ENCODE measurements at places on chromosomes 4 and X.

DNA sequence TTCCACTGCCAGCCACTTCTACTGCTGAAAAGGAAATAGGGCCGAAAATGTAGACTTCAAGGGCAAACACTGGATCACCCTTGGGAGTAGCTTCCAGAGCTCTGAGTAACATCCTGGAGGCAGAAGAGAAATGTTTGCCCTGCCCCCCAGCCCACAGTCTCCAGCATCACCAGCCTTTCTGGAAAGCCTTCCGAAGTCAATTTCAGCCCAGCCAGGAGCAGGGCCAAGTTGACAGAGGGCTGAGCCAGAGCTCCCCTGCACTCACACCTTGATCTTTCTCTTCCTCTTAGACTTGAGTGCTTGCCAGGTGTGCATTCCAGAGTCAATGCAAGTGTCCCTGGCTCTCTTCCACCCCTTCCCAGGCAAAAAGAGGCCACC lies 35.2 kb downstream of the SLC25A5 start:
- DNase-seq, result no peak

- DNase-seq, result no peak
Measured at GRCh38 chrX:41110801-41111625, 25.8 kb downstream of the USP9X start.

DNA sequence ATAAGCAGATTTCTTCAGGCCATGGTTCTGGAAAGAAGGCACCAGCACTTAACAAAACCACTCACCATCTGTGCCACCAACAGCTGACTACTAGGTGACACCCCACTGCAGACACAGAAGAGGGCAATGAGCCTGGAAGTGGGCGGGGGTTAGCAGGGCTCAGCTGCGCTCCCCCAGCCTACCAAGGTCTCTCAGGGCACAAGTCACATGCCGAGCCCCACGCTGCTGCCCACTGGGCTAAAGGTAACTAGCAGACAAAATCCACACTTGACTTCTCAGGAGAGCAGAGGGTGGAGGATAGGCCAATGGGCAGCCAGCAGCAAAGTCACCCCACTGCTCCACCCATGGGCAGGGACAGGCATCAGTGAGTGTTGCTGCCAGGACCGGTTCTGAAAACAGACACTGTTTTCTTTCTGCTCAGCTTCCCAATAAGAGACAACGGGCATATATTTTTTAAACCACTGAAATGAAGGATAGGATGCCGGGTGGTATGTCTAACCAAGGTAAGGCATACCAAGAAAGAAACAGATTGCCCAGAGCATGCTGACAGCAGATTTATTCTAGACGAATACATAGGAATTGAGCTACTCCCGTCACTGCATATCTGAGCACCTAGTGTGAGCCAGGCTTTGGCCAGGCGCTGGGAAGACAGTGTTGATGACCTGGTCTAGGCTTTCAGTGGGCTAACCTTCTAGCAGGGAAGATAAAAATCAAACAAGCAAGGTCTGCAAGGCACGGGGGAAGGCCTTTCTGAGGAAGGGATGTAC lies 20.1 kb downstream of the ACSL1 start:
- DNase-seq, result no peak

DNA sequence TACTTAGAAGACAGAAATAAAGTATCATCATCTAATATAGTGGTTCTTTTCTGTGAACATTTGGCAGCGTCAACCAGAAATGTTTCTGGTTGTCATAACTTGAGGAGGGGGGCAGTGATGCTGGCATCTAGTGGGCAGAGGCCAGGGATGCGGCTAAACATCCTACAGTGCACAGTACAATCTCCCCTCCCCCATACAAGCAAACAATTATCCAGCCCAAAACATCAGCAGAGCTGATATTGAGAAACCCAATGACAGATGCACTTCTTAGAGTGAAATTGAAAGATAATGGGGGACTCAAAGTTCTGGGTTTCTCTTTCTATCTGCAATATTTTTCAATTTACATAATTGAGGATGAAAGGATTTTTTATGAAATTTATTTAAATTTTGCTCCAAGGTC lies 1.9 kb upstream of the EIF1AX start:
- DNase-seq, result no peak

DNA sequence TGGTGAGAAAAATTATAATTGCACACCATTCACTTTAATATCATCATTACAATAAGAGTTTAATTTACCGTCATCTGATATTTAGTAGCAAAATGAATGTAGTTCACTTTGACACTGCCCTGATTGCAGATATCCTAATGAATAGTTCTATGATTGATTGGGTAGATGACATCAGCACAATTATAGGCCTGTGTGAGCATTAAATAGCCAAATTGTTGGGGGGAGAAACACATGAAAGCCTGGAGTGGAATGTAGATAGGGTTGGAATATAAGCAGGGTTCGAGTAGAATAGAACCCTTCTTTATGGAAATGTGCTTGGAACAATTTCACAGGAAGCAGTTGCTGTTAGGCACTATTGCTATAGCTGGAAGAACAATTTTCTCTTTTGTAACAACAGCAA lies 1526.2 kb downstream of the RPA4 start:
- no peak for DNase-seq

DNA sequence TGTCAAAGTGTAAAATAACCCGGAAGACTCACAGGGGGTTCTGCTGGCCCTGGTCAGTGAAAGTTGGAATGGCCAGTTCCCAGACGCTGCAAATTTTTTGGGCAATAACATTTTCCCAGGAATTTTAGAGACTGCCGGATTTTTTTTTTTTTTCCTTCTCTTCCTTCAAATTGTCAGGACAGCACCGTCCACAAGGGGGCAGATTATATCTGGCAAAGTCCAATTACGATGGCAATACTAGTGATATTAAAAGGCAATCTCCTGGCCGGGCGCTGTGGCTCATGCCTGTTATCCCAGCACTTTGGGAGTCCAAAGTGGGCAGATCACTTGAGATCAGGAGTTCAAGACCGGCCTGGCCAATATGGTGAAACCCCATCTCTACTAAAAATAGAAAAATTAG lies 20.5 kb downstream of the SLC25A5 start:
- DNase-seq, result peak; percentile 30

DNA sequence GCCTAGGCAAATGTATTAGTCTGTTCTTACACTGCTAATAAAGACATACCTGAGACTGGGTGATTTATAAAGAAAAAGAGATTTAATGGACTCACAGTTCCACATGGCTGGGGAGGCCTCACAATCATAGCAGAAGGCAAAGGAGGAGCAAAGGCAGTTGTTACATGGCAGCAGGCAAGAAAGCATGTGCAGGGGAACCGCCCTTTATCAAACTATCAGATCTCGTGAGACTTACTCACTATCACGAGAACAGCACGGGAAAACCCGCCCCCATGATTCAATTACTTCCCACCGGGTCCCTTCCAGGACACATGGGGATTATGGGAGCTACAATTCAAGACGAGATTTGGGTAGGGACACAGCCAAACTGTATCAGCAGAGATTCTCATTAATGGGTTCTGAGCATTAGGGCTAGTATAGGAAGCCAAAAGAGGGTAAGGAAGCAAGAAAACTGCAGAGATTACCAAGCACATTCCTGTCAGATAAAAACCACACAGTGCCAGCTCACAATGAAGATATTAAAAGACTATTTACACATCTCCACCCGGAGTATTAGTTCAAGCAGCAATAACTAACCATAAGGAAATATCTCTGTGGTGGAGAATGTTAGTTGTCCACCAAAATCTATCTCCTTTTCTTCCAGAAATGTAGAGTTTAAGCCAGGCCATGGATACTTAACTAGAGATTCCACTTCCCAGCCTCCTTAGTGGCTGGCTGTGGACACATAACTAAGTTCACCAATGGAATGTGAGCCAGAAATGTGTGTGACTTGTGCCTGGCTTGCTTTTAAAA lies 61.2 kb upstream of the HOPX start:
- DNase-seq, result no peak

DNA sequence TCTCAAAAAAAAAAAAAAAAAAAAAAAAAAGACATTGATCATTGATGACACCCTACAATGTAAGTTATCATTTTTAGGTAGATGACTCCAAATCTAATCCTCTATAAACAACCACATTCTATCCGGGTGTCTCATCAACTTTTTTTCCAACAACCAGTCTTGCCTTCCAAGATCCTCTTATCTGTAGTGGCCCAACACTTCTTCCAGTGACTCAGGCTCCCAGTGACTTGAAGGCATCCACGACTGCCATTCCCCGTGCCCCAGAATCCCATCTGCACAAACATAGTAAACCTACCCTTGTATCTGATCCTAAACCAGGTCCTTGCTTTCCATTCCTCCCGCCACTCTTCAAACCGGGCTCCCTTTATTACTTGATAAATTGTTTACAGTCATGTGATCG lies 15.6 kb upstream of the TSPAN5 start:
- no peak for DNase-seq

- DNase-seq, result no peak
Measured at GRCh38 chrX:1226249-1226648, 13.8 kb upstream of the CRLF2 start.

GRCh38 chr4:117676153-117676552 lies 358.1 kb upstream of the NDST3 start:
- no peak for DNase-seq

DNA sequence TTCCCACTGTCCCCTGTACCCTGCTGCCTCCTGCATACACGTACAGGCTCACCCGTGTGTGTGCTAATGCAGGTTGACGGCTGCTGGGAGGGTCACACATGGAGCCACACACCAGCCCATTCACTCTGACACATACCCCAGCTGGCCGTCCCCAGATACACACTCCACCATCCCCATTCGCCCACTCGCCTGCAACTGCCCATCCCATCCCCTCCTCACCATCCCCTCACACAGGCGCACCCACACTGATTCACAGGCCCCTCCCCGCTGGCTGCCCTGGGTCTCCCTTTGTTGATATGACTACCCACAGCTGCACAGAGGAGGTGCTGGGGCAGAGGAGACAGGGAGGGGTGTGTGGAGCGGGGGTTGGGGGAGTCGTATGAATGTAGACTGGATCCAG lies 25.7 kb downstream of the PJA1 start:
- DNase-seq, result no peak

DNA sequence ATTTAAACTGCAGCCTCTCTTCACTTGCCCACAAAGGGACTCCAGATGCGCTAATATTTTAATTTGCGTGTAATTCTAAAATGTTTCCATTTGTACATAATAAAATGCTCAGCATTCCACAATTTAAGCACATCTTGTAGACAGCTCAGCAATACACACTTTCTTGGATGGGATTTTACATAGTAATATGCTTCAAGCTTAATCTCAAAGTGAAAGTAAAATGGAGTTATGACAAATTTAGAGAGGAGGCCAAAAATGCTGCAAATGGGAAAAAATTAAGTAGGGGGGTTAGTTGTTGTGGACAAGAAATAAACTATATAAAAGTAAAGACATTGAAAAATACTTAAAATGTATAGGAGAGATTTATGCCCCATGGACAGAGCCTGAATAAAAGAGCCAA lies 149.1 kb downstream of the FBXO8 start:
- DNase-seq, result no peak

- no peak for DNase-seq
Measured at GRCh38 chr4:23268072-23268771, 575.5 kb downstream of the GBA3 start.

DNA sequence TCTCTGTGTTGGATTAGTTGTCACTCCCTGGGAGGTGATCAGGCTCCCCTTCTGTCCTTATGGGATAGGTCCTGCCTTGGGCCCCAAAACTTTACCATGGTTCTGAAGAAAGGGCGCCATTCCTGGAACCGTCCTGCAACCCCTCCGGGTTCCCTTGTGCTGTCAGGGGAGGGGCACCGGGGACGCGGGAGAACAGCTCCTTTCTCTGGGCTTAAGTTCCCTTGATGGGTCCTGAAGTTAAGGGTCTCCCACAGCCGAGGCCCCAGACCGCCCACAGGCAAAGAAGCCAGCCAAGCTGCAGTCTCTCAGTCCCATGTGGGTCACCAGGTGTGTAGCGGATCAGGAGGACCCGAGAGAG lies 44.8 kb downstream of the UGT2A3 start:
- DNase-seq, result no peak

DNA sequence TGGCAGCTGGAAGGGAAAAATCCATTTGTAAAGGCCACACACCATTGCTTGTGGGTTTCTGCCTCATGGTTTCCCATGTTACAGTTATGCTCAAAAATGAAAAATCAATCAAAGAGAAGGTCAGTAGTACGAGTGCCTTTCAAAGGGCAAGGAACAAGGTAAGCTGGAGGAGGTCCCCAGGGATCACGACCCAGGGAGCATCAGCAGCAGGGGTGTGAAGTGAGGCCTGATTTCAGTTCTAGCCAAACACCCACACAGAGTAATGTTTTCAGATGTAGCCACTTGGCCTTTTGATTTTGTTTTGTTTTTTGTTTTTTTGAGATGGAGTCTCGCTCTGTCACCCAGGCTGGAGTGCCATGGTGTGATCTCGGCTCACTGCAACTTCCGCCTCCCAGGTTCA lies 69.4 kb upstream of the AFAP1 start:
- no peak for DNase-seq

GRCh38 chrX:133634416-133634815 lies 219.1 kb upstream of the GPC4 start:
- DNase-seq, result no peak

GRCh38 chrX:150762258-150763165 lies 69.3 kb downstream of the MTMR1 start:
- DNase-seq, result no peak

DNA sequence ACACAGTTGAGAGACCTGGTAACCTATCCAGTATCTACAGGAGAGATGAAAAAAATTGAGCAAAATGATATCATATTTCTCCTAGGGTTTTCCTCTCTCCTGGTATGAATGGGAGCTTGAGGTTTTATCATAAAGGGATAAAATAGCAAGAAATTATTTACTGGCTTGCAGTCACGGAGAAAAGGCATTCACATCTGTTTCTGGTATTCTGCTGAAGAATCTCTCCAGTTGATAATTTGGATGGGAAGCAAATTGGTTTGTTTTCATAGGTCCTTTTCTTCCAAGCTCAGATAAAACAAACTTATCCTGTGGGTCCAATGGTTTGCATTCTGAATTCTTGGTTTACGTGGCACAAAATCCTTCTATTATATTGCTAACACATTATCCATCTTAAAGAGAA lies 83.1 kb upstream of the GYPA start:
- no peak for DNase-seq

DNA sequence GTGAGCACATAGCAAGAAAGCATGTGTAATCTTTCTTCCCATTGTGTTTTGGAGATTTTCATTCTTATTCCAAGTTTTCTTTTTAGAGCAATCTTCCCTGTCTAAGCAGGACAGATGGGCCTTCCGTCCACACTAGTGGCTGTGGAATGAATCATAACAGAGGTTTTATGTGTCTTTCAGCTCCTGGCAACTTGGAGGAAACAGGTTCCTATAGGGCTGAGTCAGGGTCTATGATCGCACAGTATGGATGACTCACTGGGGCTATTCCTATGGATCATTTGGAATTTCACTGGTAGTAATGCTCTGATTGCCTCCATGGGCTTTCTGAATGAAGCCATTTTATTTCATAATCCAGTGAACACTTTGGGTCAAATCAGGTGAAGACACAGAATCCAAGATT lies 51.8 kb upstream of the CBLL2 start:
- DNase-seq, result no peak

DNA sequence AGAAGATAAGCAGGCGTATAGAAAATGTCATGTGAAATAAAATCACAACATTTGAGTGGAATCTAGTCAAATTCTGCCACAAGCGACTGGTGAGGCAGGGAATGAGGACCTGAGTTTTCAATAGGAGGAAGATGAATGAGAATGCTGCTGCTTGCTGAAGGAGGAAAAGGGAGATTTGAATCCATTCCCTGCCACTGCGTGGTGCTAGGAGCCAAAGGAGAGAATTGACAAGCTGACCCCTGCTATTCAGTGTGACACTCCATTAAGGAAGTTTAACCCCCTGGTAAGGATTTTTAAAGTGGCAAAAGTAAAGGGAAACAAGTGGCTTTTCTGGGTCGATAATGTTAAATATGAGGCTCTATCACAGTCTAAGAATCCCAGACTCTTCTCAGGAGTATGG lies 314.0 kb downstream of the NAF1 start:
- DNase-seq, result no peak

GRCh38 chrX:131782646-131783045 lies 238.8 kb downstream of the OR13H1 start:
- DNase-seq, result no peak
